Esophagus muscularis mucosa (tissue), 4 donors: ENCODE measurements at places on chromosomes 3 and 15. TPM values are rescaled to one million over a fixed set of nuclear protein-coding genes. Genes with fewer than 3 reads are reported as not detected.

Gene LDHAL6B
- total RNA-seq = not detected

Gene KLHL6
- total RNA-seq = 4.1 TPM

Gene VIPR1
- total RNA-seq = 5.2 TPM

Gene TM4SF18
- 8.0 TPM for total RNA-seq

Gene SH2D7
- not detected for total RNA-seq

Gene FOXB1
- not detected for total RNA-seq
